IPS DF 6.9 (cell line): ENCODE measurements at places on chromosomes 7 and 10.

- DNase-seq = no peak
Measured at GRCh38 chr7:11120675-11121220, 147.1 kb downstream of the PHF14 start.

- DNase-seq = no peak
Measured at GRCh38 chr7:50206453-50207250, 97.9 kb upstream of the IKZF1 start.

GRCh38 chr7:5670183-5670935 lies 111.1 kb downstream of the RNF216 start:
- DNase-seq = no peak

GRCh38 chr10:104330168-104331110 lies 7.8 kb downstream of the ITPRIP start:
- DNase-seq = no peak

GRCh38 chr10:42983591-42983990 lies 93.3 kb upstream of the RET start:
- no peak for DNase-seq

DNA sequence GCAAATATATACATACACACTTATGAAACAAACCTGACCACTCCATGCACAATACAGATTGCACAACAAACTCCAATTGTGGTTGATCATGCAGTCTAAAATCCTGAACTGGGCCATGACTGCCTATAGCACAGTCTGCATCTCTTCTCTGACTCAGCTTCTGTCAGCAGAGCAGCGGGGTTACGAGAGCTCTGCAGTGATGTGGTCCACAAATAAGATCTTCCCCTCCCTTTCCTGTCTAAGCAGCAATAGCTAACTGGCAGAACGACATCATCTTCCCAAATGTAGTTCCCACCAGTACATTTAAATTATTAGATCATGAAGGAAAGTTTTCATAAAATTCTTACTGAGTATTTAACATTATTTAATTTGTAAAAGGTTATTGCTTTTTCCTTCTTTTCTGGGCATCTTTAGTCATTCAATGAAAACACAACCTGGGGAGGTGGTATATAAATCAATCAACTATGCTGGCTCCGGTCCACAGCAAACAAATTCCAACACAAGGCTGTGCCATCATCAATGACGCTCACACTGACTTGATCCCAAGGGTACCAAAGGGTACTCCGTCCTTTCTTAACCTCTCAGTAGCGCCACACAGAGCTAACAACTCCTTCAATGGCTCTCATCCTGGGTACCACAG lies 17.1 kb downstream of the ARHGAP21 start:
- no peak for DNase-seq

GRCh38 chr7:85464042-85464651 lies 277.3 kb upstream of the SEMA3D start:
- no peak for DNase-seq

- no peak for DNase-seq
Measured at GRCh38 chr10:127119936-127120335, 76.5 kb downstream of the INSYN2A start.

- DNase-seq = no peak
Measured at GRCh38 chr7:142345811-142346210, 88.0 kb upstream of the PRSS58 start.

DNA sequence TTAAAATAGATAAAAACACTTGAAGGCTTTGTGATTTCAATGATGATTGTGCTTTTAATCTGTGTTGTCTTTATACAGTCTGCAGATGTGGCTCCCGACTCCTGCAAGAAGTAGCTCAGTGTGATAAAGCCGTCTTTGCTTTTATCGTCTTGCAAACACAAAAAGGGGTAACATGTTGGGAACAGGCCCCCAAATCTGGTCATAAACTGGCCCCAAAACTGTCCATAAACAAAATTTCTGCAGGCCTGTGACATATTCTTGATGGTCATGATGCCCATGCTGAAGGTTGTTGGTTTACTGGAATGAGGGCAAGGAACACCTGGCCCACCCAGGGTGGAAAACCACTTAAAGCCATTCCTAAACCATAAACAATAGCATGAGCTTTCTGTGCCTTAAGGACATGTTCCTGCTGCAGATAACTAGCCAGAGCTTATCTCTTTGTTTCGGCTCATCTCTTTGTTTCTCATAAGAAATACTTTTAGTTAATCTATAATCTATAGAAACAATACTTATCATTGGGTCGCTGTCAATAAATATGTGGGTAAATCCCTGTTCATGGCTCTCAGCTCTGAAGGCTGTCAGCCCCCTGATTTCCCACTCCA lies 14.8 kb upstream of the ZNF485 start:
- no peak for DNase-seq

DNA sequence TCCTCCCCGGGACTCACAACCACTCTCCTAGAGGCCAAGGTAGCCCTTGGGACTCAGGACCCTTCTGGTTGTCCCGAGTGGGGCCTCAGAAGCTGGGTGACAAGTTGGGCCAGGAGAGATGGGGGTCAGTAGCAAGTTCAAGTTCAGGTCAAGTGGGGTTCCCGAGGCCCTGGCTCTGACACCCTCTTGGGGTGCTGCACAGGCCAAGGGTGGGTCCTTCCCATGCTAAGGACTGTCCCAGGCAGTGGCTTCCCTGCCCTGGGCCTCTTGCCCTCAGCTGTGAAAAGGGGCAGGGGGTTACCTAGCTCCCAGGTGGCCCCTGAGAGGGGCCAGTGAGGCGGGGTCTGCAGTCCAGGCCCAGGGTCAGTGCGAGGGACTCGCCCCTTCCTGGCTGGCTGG lies 115.4 kb upstream of the TNRC18 start:
- DNase-seq = no peak

- DNase-seq = no peak
Measured at GRCh38 chr7:17447728-17448478, 149.5 kb downstream of the AHR start.

- DNase-seq = no peak
Measured at GRCh38 chr10:51433949-51434475, 265.4 kb downstream of the CSTF2T start.

DNA sequence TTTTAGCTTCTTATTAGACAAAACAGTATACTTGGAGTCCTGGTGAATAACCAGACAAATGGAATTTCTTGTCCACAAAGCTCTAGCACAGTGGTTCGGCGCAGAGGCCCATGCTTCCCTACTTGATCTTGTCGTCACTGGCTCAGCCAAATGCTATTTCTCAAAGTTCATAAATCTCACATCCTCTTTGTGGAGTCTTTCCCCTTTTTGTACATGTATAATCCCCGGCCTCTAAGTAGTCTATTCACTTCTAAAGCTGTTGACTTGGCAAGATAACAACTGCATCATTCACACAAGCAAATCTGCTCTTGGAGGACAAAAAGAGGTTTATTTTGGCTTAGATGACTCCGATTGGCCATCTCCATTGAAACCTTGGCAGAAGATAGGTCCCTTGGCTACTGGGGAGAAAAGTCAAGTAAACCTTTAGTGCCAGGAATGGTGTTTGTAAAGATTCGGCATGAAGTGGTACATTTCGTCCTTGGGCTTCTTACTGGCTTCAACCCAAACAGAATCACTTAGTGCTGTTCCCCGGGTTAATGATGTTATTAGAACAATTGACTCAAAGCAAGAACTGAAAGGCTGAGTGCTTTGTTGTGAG lies 5.1 kb upstream of the AKR1E2 start:
- DNase-seq = no peak

DNA sequence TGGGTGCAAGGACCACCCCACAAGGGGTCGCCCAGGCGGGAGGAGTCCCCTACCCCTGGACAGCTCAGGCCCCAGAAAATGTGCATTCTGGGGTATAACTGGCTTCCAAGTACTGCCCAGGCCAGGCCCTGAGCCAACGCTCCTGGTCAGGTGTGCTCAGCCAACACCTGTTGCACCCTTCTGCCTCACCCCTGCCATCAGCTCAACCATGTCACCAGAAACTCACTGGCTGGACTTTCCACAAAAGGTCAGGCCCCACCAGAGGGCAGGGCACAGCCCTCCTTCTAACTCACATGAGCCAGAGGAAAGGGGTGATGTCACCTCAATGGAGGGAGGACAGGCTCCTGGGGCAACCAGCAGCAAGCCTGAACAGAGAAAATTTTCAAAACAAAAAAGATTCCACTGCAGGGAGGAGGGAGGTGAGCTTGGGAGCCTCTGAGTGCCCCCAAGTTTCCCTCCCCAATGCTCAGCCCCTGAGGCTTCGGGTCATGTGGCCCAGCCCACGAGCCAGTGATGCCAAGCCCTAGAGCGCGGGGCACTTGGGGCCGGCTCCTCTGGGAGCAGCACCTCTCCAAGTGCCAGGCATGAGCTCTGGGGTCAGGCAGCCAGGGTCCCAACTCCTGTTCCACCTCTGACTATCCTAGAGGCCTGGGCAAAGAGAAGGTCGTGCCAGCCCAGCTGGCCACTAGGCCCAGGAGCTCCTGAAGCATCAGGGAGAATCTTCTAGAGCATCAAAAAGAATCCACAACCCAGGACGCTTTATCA lies 2.2 kb downstream of the OGDHL start:
- DNase-seq = no peak

GRCh38 chr10:101305320-101306241 lies 48.4 kb upstream of the BTRC start:
- no peak for DNase-seq

GRCh38 chr10:116765648-116766081 lies 23.3 kb upstream of the HSPA12A start:
- DNase-seq = no peak

GRCh38 chr10:119310806-119311205 lies 103.4 kb downstream of the GRK5 start:
- DNase-seq = no peak

- no peak for DNase-seq
Measured at GRCh38 chr10:128140425-128140824, 14.2 kb upstream of the MKI67 start.

GRCh38 chr7:115476671-115477181 lies 553.8 kb downstream of the TFEC start:
- DNase-seq = no peak

DNA sequence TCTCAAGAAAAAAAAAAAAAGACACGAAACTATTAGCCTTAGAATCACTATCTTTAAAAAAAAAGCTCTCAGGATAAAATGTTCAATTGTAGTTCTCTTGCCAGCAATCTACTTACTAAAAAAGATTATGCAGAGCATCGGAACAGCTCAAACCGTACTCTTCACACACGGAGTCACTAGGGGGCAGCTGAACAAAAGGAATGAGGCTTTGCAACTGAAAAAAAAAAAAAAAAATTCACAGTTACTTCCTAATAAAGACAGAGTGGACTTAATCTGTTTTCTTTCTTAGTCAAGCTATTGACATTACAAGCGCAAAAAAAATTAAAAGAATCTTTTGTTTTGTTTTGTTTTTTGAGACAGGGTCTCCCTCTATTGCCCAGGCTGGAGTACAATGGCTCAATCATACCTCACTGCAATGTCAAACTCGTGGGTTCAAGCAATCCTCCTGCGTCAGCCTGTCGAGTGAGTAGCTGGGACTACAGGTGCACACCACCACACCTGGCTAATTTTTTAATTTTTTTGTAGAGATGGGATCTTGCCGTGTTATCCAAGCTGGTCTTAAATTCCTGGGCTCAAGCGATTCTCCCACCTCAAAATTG lies 11.5 kb downstream of the PMS2 start:
- DNase-seq = no peak

DNA sequence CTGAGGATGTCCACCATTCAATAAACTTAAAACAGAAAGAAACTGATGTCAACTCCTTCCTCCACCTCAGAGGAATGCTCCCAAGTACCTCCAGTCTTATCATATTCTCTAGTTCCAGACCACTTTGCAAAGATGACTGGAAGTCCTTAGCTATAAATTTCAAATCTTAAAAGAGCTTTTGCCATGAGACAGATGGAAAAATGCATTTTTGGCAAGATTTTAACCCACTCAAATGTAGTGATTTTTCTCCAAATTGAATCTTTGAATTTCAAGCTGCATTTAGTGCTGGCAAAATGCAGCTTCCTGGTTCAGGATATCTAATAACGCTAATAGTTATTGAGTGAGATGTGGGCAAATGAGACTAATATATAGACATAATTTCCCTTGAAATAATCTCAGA lies 33.2 kb downstream of the DGKI start:
- DNase-seq = no peak

DNA sequence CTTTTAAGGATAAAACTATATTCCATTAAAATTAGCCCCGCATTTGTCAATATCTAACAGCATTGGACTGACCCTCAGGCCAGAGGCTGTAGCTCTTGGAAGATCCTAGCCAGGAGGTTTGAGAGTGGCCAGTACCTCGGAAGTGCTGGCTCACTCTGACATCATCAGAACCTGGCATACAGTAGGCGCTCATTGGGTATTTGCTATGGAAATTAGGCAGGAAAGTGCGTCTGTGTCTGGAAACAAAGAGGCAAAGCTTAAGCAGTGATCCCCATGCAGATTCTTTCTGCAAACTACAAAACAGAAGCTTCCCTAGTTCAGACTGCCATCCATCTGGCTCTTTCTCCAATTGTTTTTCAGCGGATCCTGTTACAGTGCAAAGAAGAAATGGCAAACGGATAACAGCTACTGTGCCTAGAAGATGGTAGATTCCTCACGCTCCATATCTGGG lies 1.7 kb upstream of the PRKCQ start:
- DNase-seq = no peak

DNA sequence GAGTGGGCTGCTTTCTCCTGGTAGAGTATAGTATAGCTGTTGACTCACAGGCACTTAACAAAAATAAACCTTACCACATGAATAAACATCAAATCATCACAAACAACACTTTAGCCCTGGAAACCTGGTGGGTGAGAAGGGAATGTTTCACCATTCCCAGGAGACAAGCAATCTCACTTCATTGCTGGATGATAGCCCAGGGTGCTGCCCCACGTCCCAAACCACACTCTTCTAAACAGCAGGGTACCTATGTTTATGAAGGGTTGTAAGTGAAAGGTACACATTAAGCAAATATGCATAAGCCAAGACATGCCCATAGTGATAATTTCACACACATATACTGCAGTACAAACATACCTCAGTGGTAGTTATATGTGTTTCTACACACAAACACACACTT lies 276.2 kb downstream of the FGFR2 start:
- DNase-seq = no peak
